ENCODE measurements at places on chromosomes 7 and 10.
A peak's percentile ranks its signal among the peaks of the same experiment; 100 is the strongest.

DNA sequence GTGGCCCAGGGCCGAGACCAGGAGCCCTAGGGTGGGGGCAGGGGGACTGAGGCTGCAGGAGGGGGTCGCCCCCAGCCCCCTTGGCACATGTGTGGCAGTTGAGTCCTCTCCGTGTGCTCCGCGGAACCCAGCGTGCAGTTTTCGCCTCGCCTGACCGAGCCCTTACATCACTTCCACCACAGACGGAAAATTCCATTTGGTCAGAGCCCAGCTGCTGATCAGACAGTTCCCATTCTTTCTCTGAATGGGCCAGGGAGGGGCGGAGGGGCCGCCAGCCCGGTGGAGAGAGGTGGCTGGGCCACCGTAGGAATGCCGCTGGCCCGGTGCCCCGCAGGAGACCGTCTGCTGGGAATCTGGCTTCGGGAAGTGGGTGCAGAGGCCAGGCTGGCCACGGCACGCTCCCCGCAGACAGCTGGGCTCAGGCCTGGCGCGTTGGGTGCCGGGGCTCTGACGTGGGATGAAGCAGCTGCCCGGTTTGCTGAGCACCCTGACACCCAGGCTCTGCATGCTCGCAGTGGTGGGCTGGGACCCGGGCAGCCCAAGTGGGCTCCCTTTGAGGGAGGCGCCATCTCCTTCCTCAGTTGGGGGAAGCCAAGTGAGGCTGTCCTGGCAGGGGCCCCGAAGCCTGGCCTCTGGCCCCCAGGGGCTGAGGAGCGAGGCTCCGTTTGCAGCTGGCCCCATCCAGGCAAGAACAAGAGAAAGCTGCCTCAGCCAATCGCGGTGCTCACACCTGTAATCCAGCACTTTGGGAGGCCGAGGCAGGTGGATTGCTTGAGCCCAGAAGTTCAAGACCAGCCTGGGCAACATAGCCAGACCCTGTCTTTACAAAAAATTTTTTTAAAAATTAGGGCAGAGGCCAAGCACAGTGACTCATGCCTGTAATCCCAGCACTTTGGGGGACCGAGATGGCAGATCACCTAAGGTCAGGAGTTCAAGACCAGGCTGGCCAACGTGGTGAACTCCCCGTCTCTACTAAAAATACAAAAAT, 9.9 kb downstream of the TTYH3 start:
- DNase-seq: no peak

DNA sequence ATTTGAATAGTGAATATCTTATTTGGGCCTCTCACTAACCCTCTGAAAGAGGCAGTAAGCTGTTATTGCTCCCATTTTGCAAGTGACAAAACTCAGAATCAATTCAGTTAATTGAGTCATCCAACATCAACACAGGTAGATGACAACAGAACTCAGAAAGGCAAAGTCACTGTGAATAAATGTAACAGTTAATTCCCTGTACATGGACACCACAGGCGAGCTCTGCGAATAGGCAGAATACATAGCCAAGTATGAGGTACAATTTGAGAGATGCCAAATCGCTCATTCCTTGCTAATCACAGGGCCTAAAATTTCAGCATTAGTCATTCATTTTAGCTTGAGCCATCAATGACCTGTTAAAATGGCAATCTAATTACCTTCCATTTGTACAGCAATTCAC, 52.6 kb upstream of the HECTD2 start:
- DNase-seq: no peak

GRCh38 chr7:37433166-37433565, 15.5 kb downstream of the ELMO1 start:
- DNase-seq: no peak

DNA sequence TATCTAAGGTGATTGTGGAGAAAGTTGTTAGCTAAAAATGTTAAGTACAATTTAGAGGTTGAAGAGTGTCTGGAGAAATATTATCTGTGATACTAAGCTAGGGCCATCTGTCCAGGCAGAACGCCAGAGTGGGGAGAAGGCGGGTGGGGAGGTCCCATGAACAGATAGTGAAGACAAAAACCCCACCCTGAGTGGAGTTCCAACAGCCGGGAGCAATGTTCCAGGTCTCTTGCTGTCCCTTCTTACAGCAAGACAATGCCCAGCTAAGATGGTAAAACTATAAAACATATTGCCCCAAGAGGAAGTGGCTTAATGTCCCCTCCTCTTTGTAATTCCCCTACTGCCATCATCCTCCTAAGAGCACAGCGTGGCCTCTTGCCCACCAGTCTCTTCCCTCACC, 10.4 kb upstream of the IL15RA start:
- no peak for DNase-seq

GRCh38 chr10:116615199-116615776, 5.5 kb upstream of the PNLIPRP2 start:
- no peak for DNase-seq

GRCh38 chr10:71719042-71719441, 536 bp downstream of the C10orf105 start:
- no peak for DNase-seq

DNA sequence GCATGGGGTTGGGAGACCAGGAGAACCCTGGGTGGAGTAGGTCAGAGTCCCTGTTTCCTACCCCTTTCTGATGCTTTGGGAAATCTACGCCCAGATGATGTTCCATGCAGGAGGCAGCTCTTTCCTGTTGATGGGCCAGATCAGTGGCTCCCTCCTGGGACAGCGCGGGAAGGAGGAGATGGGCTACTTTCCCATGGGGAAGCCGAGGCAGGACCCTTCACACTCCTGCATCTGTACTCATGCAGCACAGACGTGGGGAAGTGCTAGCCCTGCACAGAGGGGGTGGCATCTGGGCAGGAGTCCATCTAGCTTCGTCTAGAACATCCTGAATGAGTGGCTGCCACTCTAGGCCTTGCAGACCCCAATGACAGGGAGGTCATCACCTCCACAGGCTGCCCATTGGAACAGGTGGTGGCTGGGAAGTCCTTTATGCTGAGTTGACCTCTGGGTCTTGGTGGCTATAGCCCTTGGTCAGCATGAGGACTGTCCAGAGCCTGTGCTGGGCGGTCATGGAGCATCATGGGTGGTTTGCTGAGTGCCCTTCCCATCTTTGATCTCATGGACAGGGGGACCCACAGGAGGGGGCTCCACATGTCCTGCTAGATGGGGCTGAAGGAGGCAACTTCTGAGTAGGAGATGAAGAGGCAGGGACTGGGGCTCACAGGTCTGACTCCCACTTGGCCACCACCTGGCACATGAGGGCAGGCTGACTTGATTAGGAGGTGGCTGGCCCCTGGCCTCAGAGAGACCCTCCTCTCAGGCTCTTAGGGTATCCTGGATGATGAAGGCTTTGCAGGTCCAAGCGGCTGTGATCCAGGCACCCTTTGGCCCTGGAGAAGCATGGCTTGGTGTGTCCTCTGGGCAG, 24.6 kb downstream of the RAMP3 start:
- no peak for DNase-seq

DNA sequence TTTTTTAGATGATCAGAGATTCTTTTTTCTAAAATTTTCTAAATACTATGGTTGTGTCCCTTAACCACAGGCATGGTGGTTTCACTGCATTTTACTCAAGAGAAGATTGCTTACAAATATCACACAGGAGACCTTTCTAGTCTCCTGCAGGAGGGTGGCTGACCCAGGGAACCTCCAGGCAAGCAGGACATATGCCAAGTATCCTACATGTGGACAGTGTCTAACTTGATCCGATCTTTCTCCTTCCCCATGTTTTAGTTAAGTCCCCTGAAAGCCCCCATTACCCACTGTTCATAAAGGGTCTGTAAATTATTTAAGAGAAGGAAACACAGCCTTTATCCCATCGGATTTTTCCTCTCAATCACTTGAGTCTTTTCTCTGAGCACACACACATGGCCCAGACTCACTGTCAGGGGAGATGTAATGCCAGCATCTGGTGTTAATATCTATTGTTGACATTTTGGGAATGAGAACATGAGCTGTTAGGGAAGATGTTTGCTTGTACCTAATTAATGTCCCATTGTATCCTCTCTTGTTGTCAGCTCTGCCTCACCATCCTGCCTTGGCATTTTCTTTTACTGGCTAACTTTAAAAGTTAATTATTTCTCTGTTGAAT, 755.2 kb downstream of the AUTS2 start:
- DNase-seq: no peak

GRCh38 chr10:31515819-31516402, 196.9 kb downstream of the ZEB1 start:
- DNase-seq: no peak

- DNase-seq: no peak
These were observed 186.6 kb upstream of the HDAC9 start for GRCh38 chr7:18308938-18309337.

- DNase-seq: no peak
These were observed 45.8 kb downstream of the PRR15 start for GRCh38 chr7:29609162-29610037.

GRCh38 chr7:155003376-155004214, 671 bp upstream of the PAXIP1 start:
- peak; percentile 68 for DNase-seq

GRCh38 chr10:3635697-3636096, 149.3 kb downstream of the KLF6 start:
- no peak for DNase-seq

DNA sequence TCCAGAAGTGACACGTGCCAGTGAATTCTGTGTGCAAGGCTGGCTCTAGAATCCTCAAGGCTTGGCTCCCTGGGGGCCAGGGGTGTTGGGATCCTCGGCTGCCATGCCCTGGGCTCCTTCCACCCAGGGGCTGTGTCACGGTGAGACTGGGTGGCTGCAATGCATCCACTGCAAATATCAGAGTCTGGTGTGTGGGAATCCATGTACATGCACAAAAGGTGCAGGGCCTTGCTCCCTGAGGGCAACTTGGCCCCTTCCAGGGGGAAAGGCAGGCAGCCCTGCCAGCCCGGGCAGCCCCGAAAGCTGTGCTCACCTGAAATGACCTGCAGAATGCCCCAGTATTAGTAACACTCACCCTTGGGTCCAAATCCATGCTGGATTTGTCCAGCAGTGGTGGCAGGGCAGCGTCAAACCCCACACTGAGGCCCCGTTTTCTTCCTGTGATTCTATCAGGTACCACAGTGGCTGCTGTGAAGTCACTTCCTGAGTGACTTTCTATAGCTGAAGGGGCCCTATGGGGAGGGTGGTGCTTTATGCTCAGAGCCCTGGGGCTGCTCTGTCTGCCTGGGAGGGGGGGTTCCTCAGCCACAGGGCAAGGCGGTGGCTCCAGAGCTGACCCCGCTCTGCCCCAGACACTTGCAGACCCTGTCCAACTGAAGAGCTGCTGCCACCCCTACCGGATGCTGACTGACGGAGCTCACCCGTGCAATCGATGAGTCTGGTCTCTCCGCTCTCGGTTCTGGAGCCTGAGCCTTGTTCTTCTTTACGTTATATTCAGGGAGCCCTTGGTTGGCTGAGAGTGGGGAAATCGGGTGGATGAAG, 317.7 kb downstream of the GLRX3 start:
- no peak for DNase-seq

- no peak for DNase-seq
These were observed 50.2 kb downstream of the CDK1 start for GRCh38 chr10:60828489-60828852.

DNA sequence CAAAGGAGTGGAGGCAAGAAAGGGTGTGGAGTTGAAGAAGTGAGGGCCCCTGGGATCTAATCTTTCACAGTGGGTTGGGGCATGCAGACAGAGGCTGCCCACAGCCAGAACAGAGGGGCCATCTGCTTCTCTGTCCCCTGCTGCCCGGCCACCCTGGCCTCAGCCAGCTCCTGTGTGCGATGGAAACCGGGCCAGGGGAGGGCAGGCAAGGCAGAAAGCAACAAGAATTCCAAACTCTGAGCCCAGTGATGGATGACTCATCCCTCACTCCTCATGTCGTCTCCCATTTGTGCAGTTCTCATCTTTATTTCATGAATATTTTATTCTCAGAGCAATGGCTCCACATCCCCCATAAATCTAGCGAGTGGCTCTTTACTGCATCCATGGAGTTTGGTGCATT, 757.1 kb downstream of the GRID1 start:
- no peak for DNase-seq

DNA sequence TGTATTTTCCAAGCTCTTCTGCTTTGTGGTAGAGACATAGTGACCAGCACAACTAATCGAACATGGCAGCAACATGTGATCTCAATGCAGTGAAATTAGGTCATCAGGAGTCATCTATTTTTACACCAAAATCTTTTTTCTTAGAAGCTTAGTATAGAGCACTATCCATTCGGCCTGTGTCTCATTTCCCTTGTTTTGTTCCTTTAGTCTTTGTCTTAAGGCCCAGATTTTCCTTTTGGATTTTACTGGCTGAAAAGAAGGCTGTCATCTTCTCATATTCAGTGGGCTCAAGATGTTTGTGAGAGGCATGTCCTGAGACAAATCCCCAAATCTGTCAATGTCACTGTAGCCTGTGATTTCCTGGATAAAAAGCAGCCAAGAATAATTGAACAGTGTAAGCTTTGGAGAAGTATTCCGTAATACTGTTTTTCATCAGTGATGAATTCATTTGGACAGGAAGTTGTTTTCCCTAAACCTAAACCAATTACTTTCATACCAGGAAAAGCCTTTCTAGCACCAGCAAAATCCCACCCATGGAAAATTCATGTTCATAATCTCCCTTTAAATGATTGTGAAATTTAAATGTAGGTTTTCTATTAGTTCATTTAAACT, 55.2 kb downstream of the MAGI2 start:
- DNase-seq: no peak

DNA sequence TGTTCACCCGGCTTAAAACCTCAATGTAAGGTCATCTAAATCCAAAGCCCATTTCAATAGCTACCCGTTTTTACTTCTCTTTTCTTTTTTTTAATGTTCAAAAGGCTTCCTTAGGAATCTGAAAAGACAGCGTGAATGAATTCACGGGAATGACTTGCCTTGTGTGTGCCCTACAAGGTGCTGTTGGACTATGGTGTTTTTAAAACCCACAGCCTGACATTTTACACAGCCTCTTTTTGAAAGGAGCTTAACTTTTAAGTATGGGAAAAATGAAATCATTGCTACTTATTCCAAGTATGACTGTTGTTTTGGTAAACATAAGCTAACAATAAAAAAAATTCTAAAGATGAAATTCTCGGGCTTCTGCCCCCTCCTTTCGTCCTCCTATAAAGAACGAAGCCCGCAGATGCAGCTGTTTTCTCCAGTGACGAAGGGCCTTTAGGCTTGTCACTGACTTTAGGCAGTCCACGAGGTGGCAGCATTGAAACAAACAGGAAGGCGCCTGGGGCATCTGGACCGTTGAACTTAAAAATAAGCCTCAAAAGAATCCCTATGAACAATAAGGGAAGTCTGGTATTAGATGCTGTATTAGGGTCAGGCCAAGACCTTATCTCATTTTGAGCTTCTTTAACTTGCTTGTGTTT, 141.3 kb downstream of the NRP1 start:
- DNase-seq: peak; percentile 47

DNA sequence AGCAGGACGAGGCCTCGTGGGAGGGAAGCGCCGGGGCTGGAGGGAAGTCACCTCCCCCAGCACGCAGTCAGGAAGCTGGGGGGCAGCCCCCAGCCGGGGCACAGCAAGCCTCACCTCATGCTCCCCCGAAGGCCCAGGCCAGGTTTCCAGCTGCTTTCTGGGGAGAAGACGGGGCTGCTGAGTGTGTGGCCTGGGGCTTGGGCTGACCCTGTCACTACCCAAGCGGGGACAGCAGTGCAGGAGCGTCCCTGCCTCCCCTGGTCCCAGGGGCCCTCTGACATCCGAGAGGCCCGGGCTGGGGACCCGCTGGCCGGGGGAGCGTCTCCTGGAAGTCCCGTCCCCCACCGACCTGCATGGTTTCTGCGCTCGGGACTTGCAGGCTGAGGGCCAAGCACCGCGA, 19.7 kb upstream of the NKX6-2 start:
- no peak for DNase-seq

Measured in stimulated activated CD8-positive, alpha-beta memory T cell treated with anti-CD3 and anti-CD28 coated beads, Interleukin-7, amount 100 ng/mL, for 24 hours (primary cell).